ENCODE measurements at places on chromosomes 13 and 19.

DNA sequence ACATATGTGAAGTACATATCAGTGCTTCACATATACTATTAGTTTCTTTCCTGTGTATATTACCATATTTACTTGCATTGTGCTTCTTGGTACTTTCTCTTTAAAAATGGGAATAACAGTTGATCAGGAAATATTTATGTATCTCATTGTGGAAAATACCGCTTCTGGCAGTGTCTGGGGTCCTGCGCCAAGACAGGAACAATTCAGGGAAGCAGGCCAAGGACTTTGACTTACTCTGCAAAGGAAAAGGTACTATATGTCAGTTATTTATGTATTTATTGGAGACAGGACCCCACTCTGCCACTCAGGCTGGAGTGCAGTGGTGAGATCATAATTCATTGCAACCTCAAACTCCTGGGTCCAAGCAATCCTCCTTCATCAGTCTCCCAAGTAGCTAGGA, 57.7 kb upstream of the NBEA start:
- no peak for DNase-seq
- H3K27ac ChIP-seq: no peak overlapping the region
- H3K4me1 ChIP-seq: no peaks in the 10 kb centered on the region

- no peak overlapping the region for H3K4me3 ChIP-seq
- peaks cover 53% of the 10 kb centered on the region for H3K36me3 ChIP-seq
- H3K27ac ChIP-seq: no peak overlapping the region
- no peak for DNase-seq
These were observed 7.5 kb downstream of the PLAUR start for GRCh38 chr19:43662487-43662886.

DNA sequence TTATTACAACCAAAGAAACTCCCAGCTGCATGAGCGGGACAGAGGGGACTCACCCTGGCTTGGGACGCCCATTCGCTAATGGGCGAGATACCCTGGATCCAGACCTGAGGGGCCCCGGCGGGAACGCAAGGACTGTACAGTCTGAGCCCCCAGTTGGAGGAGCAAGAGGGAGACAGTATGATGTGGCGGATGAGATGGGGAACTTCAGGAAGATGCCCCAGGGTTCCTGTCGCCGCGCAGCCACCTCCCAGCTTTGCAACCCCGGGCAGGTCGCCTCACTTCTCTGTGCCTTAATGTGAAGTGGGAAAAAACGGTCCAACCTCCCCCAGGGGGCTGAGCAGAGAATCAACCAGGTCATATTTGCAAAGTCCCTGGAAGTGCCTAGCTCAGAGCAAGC, 2.5 kb downstream of the NPAS1 start:
- H3K4me3 ChIP-seq: no peak overlapping the region
- H3K36me3 ChIP-seq: no peaks in the 10 kb centered on the region
- peaks cover 71% of the 10 kb centered on the region for H3K27me3 ChIP-seq

- H3K27ac ChIP-seq: no peak overlapping the region
- no peak for DNase-seq
- no peaks in the 10 kb centered on the region for H3K36me3 ChIP-seq
- no peak overlapping the region for H3K4me3 ChIP-seq
- H3K4me1 ChIP-seq: peaks cover 17% of the 10 kb centered on the region
- peaks cover 3% of the 10 kb centered on the region for H3K27me3 ChIP-seq
These were observed 9.2 kb upstream of the FBN3 start for GRCh38 chr19:8158411-8159074.

DNA sequence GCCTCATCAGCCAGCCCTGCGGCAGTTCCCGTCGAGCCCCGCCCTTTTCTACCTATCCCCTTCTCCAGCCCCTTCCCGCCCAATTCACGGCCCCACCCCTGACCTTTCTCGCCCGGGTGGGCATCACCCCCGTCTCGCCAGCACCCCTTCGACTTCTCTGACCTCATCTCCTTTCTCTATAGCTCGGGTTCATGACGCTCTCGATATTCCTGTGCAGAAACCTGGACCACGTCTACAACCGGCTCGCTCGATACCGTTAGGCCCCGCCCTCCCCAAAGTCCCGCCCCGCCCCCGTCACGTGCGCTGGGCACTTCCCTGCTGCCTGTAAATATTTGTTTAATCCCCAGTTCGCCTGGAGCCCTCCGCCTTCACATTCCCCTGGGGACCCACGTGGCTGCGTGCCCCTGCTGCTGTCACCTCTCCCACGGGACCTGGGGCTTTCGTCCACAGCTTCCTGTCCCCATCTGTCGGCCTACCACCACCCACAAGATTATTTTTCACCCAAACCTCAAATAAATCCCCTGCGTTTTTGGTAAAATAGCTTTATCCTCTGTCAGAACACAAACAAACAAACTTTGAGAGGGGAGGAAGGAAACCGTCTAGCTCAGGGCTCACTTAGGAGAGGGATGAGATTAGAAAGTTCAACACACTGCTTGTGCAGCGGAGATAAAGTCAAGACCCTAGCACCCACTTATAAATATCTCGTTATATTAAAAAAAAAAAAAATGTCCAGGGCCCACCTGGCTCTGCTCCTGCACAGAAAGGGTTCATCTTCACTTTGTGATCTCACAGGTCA, 5.1 kb downstream of the CD37 start:
- H3K4me3 ChIP-seq: peak overlapping the region; percentile 65
- H3K27me3 ChIP-seq: peaks cover 10% of the 10 kb centered on the region
- H3K4me1 ChIP-seq: peaks cover 17% of the 10 kb centered on the region
- H3K27ac ChIP-seq: peak overlapping the region; percentile 23
- DNase-seq: no peak
- peaks cover 27% of the 10 kb centered on the region for H3K36me3 ChIP-seq

DNA sequence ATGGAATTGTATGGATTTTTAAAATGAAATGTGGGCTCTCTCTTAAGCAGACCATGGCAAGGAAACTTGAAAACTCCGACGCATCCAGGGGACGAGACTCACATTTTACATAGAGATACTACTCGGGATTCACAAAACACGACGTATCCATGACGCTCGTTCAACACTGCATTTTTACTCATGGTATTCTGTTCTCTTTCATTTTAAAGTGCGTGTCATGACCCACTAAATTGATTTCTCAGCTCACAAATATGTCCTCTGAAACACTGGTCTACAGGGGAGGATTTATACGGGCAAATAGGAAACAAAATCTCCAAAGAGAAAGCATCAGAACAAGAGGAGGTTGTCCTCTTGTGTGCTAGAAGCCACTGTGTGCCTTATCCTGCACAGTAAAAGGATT, 523.5 kb downstream of the MYO16 start:
- DNase-seq: no peak
- H3K4me1 ChIP-seq: peaks cover 20% of the 10 kb centered on the region
- H3K36me3 ChIP-seq: no peaks in the 10 kb centered on the region
- H3K27ac ChIP-seq: no peak overlapping the region
- H3K27me3 ChIP-seq: no peaks in the 10 kb centered on the region

- H3K36me3 ChIP-seq: no peaks in the 10 kb centered on the region
- H3K27ac ChIP-seq: no peak overlapping the region
- H3K27me3 ChIP-seq: peaks cover 7% of the 10 kb centered on the region
- H3K4me1 ChIP-seq: no peaks in the 10 kb centered on the region
These were observed 13.5 kb upstream of the URAD start for GRCh38 chr13:28001837-28002473.

DNA sequence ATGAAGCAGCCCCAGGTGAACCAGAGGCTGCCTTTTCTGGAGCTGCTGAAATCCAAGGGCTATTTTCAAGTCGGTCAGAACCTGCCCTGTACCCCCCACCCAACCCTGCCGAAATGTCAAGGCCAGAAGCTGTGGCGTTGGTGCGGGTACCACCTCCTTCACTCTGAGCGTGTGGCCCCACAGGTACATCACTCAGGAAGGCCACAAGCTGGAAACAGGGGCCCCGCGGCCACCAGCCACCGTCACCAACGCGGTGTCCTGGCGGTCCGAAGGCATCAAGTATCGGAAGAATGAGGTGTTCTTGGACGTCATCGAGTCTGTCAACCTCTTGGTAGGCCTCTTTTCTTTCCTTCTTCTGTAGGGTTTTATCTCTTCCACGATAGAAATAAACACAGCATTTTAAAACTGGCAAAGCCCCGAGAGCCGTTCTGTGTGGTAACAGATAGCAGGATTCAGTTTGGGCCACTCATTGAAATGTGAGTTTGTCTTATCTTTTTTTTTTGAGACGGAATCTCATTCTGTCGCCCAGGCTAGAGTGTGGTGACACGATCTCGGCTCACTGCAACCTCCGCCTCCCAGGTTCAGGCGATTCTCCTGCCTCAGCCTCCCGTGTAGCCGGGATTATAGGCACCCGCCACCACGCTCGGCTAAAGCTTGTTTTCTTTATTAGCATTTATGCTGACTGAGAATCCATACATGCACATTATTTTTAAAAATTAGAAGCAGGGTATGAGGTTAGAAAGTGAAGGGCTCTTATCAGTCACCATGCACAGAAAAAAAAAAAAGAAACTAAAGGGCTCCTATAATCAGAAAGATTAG, 11.3 kb downstream of the AP1M1 start:
- no peak overlapping the region for H3K27ac ChIP-seq
- H3K4me1 ChIP-seq: peaks cover 10% of the 10 kb centered on the region
- DNase-seq: no peak
- no peak overlapping the region for H3K4me3 ChIP-seq

GRCh38 chr13:31970231-31970930, 61.2 kb upstream of the FRY start:
- peaks cover 8% of the 10 kb centered on the region for H3K4me1 ChIP-seq
- no peak overlapping the region for H3K27ac ChIP-seq
- H3K27me3 ChIP-seq: no peaks in the 10 kb centered on the region
- DNase-seq: no peak

DNA sequence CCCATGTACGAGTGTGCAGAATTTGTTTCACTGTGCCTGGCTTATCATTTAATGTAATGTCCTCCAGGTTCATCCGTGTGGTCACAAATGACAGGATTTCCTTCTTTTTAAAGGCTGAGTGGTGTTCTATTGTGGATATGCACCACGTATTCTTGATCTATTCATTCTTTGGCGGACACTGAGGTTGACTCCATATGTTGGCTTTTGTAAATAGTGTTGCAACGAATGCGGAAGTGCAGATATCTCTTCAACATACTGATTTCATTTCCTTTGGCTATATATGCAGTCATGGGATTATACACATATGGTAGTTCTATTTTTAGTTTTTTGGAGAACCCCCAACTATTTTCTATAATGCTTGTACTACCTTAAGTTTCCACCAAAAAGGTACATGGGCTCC, 13.0 kb downstream of the OR7A5 start:
- H3K4me1 ChIP-seq: no peaks in the 10 kb centered on the region
- no peak overlapping the region for H3K4me3 ChIP-seq
- no peak for DNase-seq

GRCh38 chr19:3157096-3157845, 21.3 kb upstream of the S1PR4 start:
- no peak overlapping the region for H3K27ac ChIP-seq
- no peak for DNase-seq
- H3K4me3 ChIP-seq: no peak overlapping the region
- peaks cover 13% of the 10 kb centered on the region for H3K27me3 ChIP-seq

DNA sequence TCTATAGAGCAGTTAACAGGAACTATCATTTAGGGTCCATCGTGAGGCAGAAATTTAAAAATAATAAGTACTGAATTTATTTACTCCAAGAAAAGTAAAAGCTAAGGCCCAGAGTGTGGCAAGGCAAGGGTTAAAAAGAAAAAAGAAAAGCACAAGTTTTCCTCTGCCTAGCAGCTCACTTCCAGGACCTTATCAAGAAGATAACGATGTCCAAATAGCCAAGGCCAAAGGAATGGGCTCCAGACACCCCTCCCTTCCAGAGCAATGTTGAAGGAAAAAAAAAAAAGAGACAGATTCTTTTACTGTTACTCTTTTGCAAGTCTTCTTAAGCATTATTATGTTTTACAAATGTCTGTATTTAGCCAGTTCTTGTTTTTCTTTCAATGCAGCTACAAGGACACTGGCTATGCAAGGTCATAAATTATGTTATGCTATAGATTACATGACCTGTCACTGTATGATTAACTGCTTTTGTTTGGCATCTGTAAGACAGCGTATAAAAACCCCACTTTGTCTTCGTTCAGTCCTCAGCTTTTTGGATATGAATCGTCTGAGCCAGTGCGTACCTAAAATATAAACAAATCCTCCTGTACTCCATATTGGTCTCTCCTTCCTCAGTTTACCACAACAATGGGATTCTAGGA, 2.9 kb upstream of the ZNF700 start:
- H3K4me1 ChIP-seq: peaks cover 22% of the 10 kb centered on the region
- peak overlapping the region; percentile 62 for H3K4me3 ChIP-seq
- peaks cover 26% of the 10 kb centered on the region for H3K36me3 ChIP-seq
- peak overlapping the region; percentile 69 for H3K27ac ChIP-seq
- no peak for DNase-seq

DNA sequence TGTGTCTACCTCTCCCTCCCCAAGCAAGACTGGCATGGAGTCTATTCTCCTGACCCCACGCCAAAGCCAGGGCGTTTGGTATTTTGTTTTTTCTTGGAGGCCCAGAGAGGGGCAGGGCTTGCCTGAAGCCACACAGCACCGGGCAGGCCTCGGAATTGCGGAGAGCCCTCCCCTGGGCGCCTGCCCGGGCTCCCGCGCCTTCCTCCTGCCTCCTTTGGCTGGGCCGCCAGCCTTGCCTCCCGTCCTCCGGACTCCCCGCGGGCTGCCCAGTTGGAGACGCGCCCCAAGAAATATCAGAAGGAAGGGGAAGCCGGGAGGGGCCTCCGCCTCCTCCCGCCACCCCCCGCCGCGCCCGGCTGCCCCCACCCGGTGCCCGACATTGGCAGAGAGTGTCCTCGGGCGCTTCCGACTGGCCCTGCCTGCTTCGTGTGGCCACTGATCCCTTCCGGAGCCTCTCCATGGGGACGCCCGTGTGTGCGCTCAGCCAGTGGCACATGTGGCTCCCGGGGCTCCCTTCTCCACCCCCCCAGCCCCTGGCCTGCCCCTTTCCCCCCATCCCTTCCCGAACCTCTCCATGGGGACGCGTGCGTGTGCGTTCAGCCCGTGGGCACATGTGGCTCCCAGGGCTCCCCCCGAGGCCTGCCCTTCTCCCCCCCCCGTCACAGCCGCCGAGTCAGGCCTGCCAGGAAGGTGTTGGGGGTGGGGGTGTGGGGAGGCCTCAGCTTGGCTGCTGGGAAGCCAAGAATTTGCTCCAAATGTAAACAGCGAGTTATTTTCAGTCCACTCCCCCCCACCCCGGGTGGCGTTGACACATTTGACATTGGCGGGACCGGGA, 37.3 kb downstream of the NFIC start:
- H3K27me3 ChIP-seq: peaks cover 6% of the 10 kb centered on the region
- H3K27ac ChIP-seq: no peak overlapping the region

GRCh38 chr13:99384468-99384867, 77.3 kb upstream of the GPR183 start:
- no peak overlapping the region for H3K27ac ChIP-seq
- H3K36me3 ChIP-seq: peaks cover 11% of the 10 kb centered on the region
- DNase-seq: no peak
- H3K27me3 ChIP-seq: no peaks in the 10 kb centered on the region
- peaks cover 12% of the 10 kb centered on the region for H3K4me1 ChIP-seq
